ENCODE measurements at places on chromosomes 11 and 22. TPM values are rescaled to one million over a fixed set of nuclear protein-coding genes. Genes with fewer than 3 reads are reported as not detected.

The TSSK2 gene
- not detected for total RNA-seq

The NELL1 gene
- total RNA-seq, result not detected

The ZC3H12C gene
- total RNA-seq, result 11.2 TPM

The GUCY1A2 gene
- total RNA-seq, result 9.2 TPM

The NRIP3 gene
- 14.7 TPM for total RNA-seq

The F2 gene
- not detected for total RNA-seq

The SCGB1A1 gene
- not detected for total RNA-seq

The LIF gene
- total RNA-seq, result 3.0 TPM

The PANX3 gene
- total RNA-seq, result not detected

The ZC3H7B gene
- total RNA-seq, result 120 TPM

The KRTAP5-10 gene
- not detected for total RNA-seq

The MRPL16 gene
- total RNA-seq, result 26.1 TPM

The FOLR1 gene
- 0.24 TPM for total RNA-seq

The BTG4 gene
- 0.24 TPM for total RNA-seq

The GLYATL1 gene
- total RNA-seq, result 0.32 TPM

The APOL6 gene
- 53.9 TPM for total RNA-seq

The MUC6 gene
- total RNA-seq, result not detected

The KDM4D gene
- total RNA-seq, result 0.49 TPM

The LARGE1 gene
- 9.0 TPM for total RNA-seq

The TYMP gene
- 73.7 TPM for total RNA-seq

The OAF gene
- total RNA-seq, result 30.0 TPM

The CD3E gene
- not detected for total RNA-seq

The SLC29A2 gene
- total RNA-seq, result 0.81 TPM

The KDM4E gene
- not detected for total RNA-seq

The RNF214 gene
- total RNA-seq, result 13.8 TPM

The DAGLA gene
- 2.2 TPM for total RNA-seq

The ANGPTL5 gene
- total RNA-seq, result not detected

The RAC2 gene
- total RNA-seq, result 10.2 TPM

The TCIRG1 gene
- 109 TPM for total RNA-seq

The ROBO4 gene
- 1.1 TPM for total RNA-seq

The DCHS1 gene
- total RNA-seq, result 42.3 TPM

The HPX gene
- total RNA-seq, result 2.1 TPM

The SCO2 gene
- total RNA-seq, result 3.2 TPM

The OR52E8 gene
- total RNA-seq, result not detected

The PATE2 gene
- not detected for total RNA-seq

The OR51B2 gene
- total RNA-seq, result not detected

The P4HA3 gene
- total RNA-seq, result 3.5 TPM

The CCDC73 gene
- not detected for total RNA-seq

The SLC22A8 gene
- not detected for total RNA-seq

The MS4A4A gene
- total RNA-seq, result not detected

The SLC25A18 gene
- not detected for total RNA-seq

The MMP7 gene
- not detected for total RNA-seq

The AMOTL1 gene
- total RNA-seq, result 70.9 TPM

The KRTAP5-1 gene
- not detected for total RNA-seq

The OPCML gene
- total RNA-seq, result 1.6 TPM

The FZD4 gene
- 9.1 TPM for total RNA-seq

The HBG1 gene
- total RNA-seq, result not detected

The PARVG gene
- total RNA-seq, result not detected

The TPBGL gene
- total RNA-seq, result not detected

The GGT1 gene
- 1.1 TPM for total RNA-seq

All from hair follicle dermal papilla cell (primary cell).